SK-N-SH (cell line): ENCODE measurements at places on chromosomes 1 and 21. TPM values are rescaled to one million over a fixed set of nuclear protein-coding genes. Genes with fewer than 3 reads are reported as not detected.

Gene KCNA3
- 0.02 TPM in 1 of 2 replicates, not detected in the other for polyA plus RNA-seq

Gene NOS1AP
- polyA plus RNA-seq, result 0.03 TPM in 2 replicates

Gene MYBPH
- polyA plus RNA-seq, result 0.12 TPM in 1 of 2 replicates, not detected in the other

- DNase-seq, result no peak
- no peaks in the 10 kb centered on the region for H3K36me3 ChIP-seq
- peaks cover 2% of the 10 kb centered on the region; the same call in 1 of the 2 replicates for H3K4me1 ChIP-seq
- no peak overlapping the region for H3K4me3 ChIP-seq
Measured at GRCh38 chr1:30506291-30507015, 216.9 kb downstream of the MATN1 start.

DNA sequence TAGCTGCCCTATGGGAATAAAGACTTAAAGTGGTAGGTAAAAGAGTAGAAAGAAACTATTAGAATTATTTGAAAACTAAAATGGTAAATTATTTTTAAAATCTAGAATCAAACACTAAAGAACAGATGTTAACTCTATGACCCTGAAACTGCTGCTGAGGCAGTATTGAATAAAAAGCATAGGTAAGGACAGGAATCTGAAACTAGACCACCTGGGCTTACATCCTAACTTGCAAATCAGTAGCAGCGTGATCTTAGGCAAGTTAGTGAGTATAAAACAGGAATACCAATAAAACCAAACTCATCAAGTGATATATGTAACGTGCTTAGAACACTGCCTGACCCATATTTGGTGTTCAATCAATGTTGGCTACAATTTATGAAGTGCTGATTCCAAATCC lies 257.9 kb downstream of the VAV3 start:
- H3K4me3 ChIP-seq, result no peak overlapping the region
- H3K27ac ChIP-seq, result no peak overlapping the region
- no peaks in the 10 kb centered on the region for H3K27me3 ChIP-seq
- DNase-seq, result no peak
- no peaks in the 10 kb centered on the region for H3K36me3 ChIP-seq
- H3K4me1 ChIP-seq, result no peaks in the 10 kb centered on the region; the same call in 1 of the 2 replicates

DNA sequence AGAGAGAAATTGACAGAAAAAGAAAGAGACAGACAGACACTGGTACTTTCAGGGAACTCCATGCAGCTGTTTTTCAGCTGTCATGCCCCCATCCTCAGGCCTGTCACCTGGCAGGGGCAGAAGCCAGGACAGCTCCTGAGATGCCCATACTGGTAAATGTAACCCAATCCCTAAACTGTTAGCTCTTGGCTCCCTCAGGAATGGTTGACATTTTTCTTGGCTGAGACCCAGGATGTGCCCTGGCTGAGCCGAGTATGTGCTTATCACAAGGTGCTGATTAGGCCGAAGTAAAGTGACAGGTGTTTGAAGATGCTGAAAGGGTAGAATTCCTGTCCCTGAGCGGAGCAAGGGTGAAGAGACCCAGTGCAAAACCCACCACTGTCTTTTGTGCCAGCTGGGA lies 50.7 kb downstream of the PGM1 start:
- no peak for DNase-seq
- no peak overlapping the region for H3K27ac ChIP-seq
- H3K36me3 ChIP-seq, result peaks cover 41% of the 10 kb centered on the region
- no peak overlapping the region for H3K4me3 ChIP-seq
- no peaks in the 10 kb centered on the region for H3K27me3 ChIP-seq
